ENCODE measurements at places on chromosomes 1 and 21.
A peak's percentile ranks its signal among the peaks of the same experiment; 100 is the strongest.

GRCh38 chr1:65813956-65814355 is 21.3 kb downstream of the PDE4B start:
- no peak for DNase-seq

DNA sequence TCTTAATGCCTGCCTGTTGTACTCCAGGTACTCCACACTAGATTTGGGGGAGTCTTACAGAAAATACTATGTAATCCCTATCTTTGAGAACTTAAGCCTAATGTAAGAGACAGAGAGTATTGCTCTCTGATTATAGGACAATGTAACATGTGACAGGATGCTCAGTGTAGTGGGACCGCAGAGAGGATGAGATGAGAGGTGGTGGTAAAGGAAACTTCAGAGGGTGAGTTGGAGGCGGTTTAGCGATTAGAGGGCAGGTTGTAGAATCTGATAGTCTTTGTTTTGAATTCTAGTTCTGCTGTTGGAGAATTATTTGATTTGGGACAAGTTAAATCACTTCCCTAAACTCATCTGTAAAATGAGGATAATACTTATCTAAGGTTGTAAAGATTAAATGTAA is 5.4 kb downstream of the SOAT1 start:
- DNase-seq = no peak

DNA sequence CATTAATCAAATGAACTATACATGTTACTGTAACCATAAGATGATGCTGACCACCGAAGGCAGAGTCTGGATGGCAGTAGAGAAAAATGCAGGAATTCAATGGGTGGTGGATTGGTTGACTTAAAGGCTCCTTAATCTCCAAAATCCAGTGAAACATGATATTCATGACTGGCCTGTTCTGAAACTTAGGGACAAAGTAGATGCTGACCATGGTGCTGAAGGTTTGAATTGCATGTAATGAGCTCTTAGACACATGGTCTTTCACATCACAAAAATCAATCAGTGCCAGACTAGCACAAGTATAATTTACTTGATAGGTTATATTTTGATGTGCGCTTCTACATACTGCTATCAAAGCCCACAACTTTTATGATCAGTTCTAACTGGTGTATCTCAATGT is 30.9 kb upstream of the NTMT2 start:
- DNase-seq = peak; percentile 47

DNA sequence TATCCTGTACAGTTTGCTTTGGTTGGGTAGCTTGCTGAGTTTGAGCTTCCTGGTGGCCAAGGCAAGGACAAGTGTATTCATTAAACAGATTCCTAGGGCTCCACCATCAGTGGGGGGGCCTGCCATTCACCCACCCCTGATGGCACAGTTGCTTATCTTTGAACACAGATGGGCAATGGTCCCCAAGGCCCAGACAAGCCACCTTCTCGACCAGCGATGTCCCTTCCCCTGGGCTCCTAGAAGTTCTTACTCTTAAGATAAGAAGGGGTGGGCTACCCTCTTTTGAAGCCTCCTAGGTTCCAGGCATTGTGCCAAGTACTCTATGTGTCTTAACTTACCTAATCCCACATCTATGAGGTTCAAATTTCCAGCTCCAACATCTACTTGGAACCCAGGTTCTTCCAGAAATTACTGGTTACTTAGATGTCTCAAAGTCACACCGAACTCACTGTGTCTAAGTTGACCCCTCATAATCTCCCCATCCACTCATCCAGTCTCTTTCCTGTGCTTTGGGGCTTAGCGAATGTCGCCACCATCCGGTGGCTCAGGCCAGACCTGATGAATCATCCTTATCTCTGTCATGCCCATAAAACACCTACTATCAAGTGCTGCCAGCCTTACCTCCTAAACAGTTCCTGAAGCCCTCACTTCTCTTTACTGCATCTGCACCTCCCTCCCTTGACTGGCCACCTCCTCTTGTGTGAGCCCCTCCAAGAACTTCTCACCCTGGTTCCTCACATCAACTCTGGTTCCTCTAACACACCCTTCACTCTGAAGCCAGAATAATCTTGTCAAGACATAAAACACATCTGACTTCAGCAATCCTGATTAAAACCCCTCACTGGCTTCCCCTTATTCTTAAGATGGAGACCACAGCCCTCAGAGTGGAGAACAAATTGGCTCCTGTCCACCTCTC is 50.1 kb downstream of the KLHDC7A start:
- peak; percentile 54 for DNase-seq

- DNase-seq = no peak
Observed at GRCh38 chr1:41802532-41803501, 115.9 kb downstream of the HIVEP3 start.

DNA sequence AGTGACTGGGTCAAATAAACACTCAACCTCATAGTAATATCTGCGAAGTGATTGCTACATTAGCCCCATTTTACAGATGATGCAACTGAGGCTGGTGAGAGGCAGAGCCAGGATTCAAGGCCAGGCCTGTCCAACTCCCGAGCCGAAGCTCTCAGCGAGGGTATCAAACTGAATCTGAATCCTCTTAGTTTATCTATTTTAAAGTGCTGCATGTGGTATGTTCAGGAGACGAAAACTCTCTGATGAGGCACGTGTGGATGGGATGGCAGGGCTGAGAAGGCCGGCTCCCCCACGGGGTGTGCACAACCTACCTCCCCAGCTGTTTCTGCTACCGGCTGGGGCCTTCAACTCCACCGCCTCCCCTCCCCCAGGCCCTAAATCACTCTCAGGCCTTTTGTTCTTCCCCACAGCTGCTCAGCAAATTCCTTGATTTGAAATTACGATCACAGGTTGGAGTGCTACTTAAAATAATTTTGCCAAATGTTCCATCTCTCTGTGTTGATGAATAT is 171.8 kb downstream of the TOMM20 start:
- peak; percentile 63 for DNase-seq

DNA sequence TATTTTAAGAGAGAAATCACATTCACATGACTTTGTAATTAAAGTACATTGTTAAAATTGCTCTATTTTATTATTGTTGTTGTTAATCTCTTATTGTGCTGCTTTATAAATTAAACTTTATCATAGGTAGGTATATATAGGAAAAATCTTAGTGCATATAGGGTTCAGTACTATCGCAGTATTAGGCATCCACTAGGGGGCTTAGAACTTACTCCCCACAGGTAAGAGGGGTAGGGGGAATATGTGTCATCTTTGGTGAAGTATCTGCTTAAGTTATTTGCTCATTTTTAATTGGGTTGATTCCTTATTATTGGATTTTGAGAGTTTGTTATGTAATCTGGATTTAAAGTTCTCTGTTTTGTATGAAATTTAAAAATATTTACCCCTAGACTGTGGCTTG is 385.2 kb downstream of the DUSP10 start:
- DNase-seq = no peak

GRCh38 chr1:53311702-53312305 is 16.1 kb downstream of the LRP8 start:
- DNase-seq = no peak

- DNase-seq = peak; percentile 34
Observed at GRCh38 chr1:44594871-44595735, 79.2 kb downstream of the TMEM53 start.

DNA sequence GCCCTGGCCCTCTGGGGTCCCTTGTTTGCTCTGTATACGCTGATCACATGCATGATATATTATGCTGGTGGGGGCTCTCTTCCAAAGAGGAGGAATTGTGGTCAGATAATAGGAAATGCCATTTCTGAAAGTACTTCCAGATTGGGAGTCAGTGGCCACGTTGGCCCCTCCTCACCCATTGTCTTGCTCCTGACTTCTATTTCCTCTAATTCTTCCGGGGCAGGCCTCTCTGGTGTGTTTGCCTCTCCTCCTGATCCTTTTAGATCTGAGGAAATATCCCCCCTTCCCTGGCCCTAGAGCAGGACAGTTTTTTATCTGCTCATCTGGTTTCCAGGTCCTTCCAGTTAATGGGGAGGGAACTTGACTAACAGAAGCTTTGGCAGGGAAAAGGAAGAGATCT is 2.9 kb downstream of the VANGL2 start:
- no peak for DNase-seq

- peak; percentile 74 for DNase-seq
Observed at GRCh38 chr1:248872752-248873408, 14.0 kb upstream of the ZNF692 start.

GRCh38 chr1:65319141-65319540 is 9.8 kb downstream of the DNAJC6 start:
- no peak for DNase-seq

- DNase-seq = no peak
Observed at GRCh38 chr1:91490501-91490900, 10.2 kb upstream of the CDC7 start.

DNA sequence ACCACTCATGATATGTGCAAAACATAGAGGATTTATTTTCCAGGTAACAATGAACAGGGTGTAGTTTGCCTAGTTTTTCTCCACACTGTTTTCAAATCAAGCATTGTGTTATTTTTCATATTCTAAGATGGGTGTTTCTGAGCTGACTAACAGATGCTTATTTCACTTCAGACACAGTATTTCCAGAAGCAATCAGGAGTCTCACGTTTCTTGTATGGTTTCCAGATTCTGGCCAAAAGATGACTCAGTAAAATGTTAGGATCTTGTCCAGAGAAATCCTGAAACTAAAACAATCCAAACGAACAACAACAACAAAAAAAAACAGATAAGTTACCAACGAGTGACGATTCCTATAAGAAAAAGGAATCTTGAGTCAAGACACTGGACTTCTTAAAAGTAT is 5.3 kb downstream of the UTS2 start:
- peak; percentile 35 for DNase-seq

DNA sequence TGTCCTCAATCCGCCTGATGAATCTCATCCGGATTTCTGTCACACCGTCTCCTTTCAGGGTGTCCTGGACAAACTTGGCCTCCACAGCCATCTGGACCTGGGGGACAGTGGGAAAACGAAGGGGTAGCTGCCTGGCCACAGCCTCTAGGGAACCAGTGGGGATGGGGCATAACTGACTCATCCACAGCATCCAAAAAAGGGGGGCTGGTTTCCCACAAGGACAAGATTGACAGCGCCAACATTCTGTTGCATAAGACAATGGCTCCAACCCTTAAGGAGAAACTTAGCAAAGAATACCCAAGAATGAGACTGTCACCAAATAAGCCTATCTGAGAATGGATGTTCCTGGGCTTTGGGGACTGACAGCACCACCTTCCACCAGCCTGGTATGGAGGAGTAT is 12.1 kb downstream of the TRAPPC3 start:
- no peak for DNase-seq

- DNase-seq = no peak
Observed at GRCh38 chr1:218953386-218953785, 220.3 kb upstream of the LYPLAL1 start.

GRCh38 chr1:248625971-248626370 is 8.9 kb downstream of the OR2T11 start:
- no peak for DNase-seq

DNA sequence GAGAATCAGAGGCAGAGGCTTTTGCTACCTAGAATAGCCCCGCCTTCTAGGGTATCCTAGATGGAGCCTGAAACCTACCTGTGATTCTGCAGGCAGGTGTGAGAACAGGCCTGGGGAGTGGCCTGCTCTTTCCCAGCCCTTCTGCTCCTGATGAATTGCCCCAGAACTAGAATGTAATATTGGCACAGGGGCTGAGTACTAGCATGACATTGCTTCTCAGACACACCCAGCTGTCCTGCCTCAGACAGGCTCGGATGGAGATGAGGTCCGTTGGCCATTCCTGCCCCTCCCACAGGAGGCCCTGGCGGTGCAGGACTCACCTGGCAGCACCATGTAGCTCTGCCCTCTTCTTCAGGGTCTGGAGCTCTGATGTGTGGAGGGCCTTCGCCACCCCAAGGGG is 237.6 kb downstream of the GRIK3 start:
- DNase-seq = no peak

- DNase-seq = peak; percentile 23
Observed at GRCh38 chr21:28089599-28090441, 902.9 kb downstream of the LTN1 start.
